ENCODE measurements at places on chromosomes 4 and X.
A peak's percentile ranks its signal among the peaks of the same experiment; 100 is the strongest.

DNA sequence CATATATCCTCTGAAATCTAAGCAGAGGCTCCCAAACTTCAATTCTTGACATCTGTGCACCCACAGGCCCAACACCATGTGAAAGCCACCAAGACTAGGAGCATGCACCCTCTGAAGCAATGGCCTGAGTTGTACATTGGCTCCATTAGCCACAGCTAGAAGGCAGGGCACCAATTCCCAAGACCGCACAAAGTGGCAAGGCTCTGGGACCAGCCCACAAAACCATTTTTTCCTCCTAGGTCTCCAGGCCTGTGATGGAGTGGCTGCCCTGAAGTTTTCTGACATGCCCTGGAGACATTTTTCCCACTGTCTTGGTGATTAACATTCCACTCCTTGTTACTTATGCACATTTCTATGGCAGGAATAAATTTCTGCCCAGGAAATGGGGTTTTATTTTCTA lies 232.2 kb upstream of the GRID2 start:
- DNase-seq, result no peak

- DNase-seq, result no peak
These were observed 5.2 kb upstream of the NUP54 start for GRCh38 chr4:76153356-76153755.

GRCh38 chr4:37839426-37839825 lies 12.9 kb downstream of the PGM2 start:
- no peak for DNase-seq

GRCh38 chrX:28126886-28127285 lies 145.6 kb upstream of the DCAF8L1 start:
- no peak for DNase-seq

DNA sequence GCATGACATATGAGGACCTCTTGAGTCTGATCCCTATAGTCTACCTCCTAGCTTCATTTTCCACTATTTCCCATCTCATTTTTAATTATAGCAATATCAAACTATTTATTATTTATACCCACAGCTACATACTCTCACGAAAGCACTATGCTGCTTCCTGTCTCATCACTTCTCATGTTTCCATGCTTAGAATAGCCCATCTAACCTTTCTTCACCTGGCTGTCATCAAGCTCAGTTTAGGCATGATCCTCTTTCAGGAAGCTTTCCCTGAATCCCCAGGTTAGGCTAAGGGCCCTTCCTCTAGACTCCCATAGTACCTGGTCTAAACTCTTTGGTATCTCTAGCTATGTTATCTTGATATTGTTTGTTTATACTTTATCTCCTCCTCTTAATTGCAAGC lies 137.8 kb downstream of the TBC1D19 start:
- no peak for DNase-seq

GRCh38 chr4:26780539-26780938 lies 80.1 kb upstream of the STIM2 start:
- DNase-seq, result peak; percentile 21
